ENCODE measurements at places on chromosomes 2 and 18.

- no peak for DNase-seq
Measured at GRCh38 chr2:36789181-36789804, 92.8 kb downstream of the VIT start.

DNA sequence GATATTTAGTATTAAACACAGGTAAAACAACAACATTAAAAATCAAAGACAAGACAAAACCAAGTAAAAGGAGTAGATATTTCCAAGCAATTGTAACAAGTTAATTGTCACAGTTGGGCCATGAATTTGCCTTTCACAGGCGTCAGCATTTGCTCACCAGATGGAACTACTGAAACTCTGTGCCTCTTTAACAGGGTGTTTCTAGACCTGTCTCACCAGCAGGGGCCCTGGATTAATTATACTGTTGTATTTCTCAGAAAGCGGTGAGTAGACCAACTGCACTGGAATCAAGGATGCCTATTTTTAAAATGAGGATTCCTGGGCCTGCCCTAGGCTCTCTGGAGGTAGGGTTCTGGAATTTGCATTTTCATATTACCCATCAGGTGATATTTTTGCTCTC, 92.6 kb downstream of the UPP2 start:
- no peak for DNase-seq

- no peak for DNase-seq
Measured at GRCh38 chr2:191885098-191885497, 38.2 kb upstream of the CAVIN2 start.

- no peak for DNase-seq
Measured at GRCh38 chr2:216341121-216341520, 31.2 kb downstream of the MARCHF4 start.

GRCh38 chr2:191869178-191869577, 22.3 kb upstream of the CAVIN2 start:
- no peak for DNase-seq

Measured in stimulated activated CD4-positive, alpha-beta T cell treated with anti-CD3 and anti-CD28 coated beads, Interleukin-1b, Interleukin-23, amount 100 ng/mL, for 24 hours (primary cell).